ENCODE measurements at places on chromosomes 3 and 15.

GRCh38 chr3:16496008-16496407 is 17.5 kb downstream of the RFTN1 start:
- DNase-seq: no peak

DNA sequence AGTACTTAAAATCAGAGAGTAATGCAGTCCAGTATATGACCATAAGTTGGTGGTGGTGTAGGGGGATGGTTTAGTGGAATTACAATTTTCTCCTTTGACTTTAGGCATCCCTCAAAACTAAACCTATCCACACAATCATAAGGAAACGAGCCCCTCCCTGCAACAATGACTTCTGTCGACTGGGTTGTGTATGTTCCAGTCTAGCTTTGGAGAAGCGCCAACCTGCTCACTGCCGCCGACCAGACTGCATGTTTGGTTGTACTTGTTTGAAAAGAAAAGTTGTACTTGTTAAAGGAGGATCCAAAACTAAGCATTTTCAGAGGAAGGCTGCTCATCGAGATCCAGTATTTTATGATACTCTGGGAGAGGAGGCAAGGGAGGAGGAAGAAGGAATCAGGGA is 52.8 kb downstream of the MGA start:
- DNase-seq: no peak

GRCh38 chr3:17954801-17955200 is 212.4 kb upstream of the TBC1D5 start:
- DNase-seq: no peak

- DNase-seq: no peak
Measured at GRCh38 chr3:135349254-135349948, 554.3 kb downstream of the EPHB1 start.

GRCh38 chr15:98878862-98879261 is 128.7 kb downstream of the PGPEP1L start:
- DNase-seq: no peak

DNA sequence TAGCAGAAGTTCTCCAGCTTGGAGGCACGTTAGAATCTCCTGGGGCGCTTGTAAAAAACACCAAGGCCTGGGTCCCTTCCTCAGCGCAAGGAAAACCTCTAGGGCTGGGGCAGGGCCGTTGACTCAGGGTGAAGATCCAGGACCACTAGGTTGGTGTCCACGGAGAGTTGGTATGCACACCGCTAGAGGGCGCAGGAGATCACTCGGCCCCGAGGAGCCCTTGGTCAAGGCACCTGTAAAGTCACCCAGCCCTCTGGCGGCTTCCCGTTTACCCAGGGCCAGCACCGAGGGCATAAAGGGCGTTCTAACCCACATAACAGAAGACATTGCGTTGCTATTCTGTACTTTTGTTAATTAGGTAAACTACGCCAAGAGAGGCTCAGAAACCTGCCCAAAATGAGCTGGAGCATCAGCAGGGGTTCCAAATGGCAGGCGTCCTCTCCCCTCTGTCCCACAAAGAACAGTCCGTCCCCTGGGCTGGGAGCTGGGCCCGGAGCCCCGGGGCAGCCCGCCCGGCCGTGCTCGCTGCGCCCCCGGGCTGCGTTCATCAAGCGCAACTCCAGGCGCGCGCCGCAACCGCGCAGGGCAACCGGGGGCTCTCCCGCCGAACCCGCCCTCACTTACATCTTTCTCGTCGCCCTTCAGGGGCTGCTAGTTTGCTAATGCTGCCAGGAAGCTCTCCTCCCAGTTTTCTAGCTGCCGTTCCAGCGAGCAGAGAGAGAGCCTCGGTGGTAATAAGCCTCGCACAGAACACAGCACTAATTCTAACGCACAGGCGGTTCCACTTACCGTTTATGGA is 332.1 kb downstream of the ARRDC4 start:
- DNase-seq: no peak

GRCh38 chr3:139480585-139480984 is 4.3 kb upstream of the RBP2 start:
- DNase-seq: no peak

GRCh38 chr3:68664276-68664675 is 268.1 kb downstream of the TAFA4 start:
- no peak for DNase-seq

DNA sequence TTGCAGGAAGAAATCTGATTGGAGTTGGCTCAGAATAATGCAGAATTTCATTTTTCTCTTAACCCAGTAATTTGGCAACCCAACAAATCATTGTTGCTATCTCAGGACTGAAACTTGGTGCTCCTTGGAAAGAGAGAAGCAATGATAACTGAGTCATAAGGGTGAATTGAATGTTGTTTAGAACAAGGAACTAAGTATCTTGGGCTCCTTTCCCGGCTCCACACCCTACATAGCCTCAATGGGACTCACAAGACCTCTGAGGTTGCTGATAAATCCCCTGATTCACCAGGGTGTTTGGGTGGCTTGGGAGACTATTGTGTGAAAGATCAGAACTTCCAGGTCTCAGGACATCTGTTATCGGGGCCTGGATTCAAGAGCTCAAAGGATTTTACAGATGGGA is 7.8 kb upstream of the RAB8B start:
- DNase-seq: no peak

DNA sequence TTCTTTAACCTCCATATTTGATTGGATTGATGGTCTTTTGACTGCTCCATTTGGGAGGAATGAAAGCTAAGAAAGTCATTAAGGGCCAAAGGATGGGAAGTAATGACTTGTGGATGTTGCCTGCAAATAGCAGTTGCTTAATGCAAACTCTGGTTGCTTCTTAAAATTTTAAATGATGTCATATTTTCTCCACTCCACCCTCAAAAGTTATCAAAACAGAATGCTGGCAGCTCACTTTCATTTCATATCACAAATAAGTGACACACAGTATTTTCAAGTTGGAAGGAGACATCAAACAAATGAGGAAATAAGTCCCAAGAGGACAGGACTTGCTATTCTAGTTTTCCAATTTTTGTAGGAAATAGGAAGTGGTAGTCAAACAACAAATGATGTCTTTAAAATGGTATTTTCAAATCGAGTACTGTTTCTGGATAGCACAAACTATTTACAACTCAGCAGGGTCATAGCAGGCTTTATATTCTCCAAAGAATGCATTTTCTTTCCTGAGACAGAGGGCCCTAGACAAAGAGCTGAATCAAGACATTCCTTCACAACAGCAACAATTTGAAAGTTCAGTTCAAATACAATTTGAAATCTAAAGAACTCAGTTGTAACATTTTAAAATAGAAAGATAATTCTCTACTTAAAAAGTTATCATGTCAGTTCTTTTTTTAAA is 165.1 kb upstream of the UBE2E1 start:
- DNase-seq: no peak

- DNase-seq: no peak
Measured at GRCh38 chr3:102484-102883, 94.1 kb upstream of the CHL1 start.

GRCh38 chr15:44038755-44039191 is 156.3 kb downstream of the FRMD5 start:
- no peak for DNase-seq

GRCh38 chr15:86624261-86625036 is 544.8 kb downstream of the AGBL1 start:
- peak; percentile 33 for DNase-seq

GRCh38 chr3:45132568-45133211 is 13.5 kb downstream of the CDCP1 start:
- no peak for DNase-seq

DNA sequence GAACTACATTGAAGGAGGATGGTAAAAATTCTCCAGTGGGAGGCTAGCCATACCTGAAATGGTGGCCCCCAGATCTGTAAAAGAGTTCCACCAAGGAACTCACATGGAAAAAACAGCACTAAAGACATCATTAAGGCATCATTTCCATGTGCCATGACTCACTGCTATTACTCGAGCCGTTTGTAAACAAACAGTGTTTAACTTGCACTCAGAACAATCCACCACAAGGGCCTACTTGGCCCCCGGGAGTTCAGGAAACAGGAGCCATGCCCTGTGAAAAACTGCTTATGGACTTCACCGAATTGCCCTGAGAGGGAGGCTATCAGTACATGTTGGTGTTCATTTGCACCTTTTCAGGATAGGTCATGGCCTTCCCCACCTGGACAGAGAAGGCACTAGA is 18.2 kb downstream of the CCR4 start:
- DNase-seq: no peak

- DNase-seq: no peak
Measured at GRCh38 chr3:27533261-27533607, 49.0 kb upstream of the SLC4A7 start.

DNA sequence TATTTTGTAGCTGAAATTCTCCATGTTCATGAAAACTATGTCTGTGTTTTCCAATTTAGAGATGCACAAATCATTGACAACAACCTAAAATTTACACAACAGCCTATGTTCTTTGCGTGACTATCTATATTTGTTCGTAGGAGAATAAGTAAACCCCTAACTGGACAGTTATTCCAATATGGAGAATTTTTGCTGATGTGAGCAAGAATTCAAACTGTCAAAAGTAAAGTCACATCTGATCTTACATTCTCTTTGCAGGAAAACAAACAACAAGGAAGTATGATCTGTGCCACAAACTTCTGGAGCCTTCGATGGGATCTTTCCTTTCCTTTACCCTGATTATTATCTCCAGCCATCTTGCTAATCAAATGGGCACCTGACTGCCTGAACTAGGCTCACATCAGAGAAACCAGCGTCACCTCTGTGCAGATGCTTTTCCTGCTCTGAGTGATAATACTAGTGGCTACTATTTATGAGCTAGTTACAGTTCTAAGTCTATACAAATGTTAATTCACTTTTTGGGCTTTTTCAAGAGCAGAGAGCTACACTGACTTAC is 18.3 kb upstream of the KCNMB3 start:
- no peak for DNase-seq

DNA sequence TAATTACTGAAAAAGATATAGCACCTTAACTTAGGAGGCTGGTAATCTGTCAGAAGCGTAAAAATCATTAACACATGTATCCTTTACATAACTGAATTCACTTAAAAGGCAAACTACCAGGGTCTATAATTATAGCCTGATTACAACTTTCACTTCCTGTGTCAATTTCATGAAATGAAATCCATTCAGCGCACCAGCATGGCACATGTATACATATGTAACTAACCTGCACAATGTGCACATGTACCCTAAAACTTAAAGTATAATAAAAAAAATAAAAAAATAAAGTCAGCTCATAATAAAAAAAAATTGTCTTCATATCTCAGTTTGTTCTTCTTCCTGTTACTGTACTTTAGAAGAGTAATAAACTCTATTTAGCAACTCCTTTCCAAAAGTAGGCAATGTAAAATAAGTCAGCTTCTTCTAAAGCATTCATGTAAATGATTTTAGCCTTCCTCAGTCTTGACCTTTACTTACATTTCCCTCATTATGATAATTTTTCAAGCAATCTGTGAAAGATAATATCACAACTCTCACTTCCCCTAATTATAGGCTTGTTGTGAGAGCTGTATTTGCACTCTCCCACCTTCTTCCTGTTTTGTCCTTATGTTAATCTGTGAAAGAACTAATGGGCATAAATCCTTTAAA is 50.1 kb downstream of the KBTBD8 start:
- DNase-seq: no peak

- no peak for DNase-seq
Measured at GRCh38 chr3:128667641-128668040, 17.0 kb upstream of the RPN1 start.

All from AG09309 (cell line).